Activated T-helper 9 cell treated with anti-CD3 and anti-CD28 coated beads, Interleukin-2, amount 50 U/mL, for 16 hours (primary cell): ENCODE measurements at places on chromosomes 2 and 18.

DNA sequence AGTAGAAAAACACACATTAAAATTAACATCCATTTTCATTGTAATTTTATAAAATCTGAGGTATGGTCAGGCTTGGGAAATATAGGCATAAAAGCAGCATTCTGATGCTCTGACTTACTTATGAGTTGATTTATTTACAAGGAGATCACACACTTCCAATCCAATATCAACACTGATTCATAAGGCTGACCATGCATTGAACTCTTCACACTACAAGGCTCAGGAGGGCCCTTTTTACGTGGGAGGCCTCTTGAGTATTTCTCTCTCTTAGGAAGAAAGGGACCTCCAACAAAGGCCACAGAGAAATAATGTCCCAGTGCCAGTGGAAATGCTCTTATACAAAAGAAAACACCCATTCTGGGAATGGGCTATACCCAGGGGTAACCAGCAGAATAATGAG, 222.8 kb downstream of the NAPG start:
- DNase-seq: no peak

- DNase-seq: no peak
These were observed 35.9 kb downstream of the EPC2 start for GRCh38 chr2:148680462-148680861.

DNA sequence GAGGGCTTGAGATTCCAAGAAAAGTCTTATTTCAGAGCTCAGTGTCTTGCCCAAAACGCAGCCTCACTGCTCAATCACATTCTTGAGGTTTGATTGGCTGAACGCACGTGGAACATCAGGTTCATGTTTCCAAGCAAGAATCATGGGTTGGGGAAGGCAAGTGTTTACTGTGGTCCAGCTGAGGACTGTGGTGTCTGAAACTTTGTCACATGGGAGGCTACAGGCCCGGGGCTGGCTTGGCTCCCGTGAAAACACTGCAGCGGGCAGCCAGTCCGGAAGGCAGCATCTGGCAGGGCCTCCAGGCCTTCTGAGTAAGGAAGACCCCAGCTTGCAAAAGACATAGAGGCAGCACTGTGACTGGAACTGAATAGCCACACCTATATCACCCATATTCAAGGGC, 84.7 kb downstream of the POLR1A start:
- DNase-seq: no peak

DNA sequence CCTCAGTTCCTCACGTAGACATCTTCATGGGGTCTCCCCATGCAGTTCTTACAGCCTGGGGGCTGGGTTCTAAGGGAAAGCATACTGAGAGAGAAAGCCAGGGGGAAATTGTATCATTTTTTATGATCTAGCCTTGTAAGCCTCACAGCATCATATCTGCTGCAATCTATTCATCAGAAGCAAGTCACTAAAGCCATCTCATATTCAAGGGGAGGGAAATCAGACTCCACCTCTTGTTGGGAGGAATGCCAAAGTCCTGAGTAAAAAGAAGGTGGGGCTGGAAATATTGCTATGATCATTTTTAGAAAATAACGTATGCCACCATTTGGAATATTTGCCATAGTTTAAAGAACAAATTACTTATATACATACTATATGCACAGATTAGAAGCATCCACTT, 304.6 kb downstream of the TXNL1 start:
- no peak for DNase-seq

DNA sequence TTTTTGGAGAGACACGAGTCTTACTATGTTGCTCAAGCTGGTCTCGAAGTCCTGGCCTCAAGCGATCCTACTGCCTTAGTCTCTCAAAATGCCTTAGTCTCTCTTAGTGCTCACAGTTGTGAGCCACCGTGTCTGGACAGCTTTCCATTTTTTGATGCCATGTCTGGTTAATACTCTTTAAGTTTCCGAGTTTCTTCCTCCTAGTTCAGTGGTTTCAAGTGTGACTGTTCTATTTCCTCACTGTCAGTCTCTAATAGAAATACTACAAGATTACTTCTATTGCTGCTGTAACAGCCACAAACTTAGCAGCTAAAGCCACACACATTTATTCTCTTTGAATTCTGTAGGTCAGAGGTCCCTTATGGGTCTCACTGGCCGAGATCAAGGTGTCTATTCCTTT, 125.1 kb upstream of the MGAT5 start:
- no peak for DNase-seq

DNA sequence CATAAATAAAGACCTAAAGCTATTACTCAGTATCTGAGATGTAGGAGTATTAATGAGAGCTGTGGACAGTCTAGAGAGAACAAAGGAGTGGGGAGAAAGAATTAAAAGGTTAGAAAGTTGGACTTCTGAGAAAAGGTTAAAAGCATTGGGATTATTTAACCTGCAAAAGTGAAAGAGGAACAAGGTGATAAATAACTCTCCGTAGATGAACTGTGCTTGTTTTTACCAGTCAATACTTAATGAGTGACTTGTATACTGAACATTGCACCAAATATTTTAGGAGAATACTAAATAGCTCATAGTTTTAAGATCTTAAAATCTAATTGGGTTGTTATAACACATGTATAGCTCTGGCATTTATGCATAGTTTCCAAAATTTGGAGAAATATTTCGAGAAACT, 137.5 kb downstream of the GPD2 start:
- DNase-seq: no peak

- DNase-seq: no peak
These were observed 15.3 kb upstream of the GAREM2 start for GRCh38 chr2:26157580-26157979.
